ENCODE measurements at places on chromosomes 1 and 21.
A peak's percentile ranks its signal among the peaks of the same experiment; 100 is the strongest.

DNA sequence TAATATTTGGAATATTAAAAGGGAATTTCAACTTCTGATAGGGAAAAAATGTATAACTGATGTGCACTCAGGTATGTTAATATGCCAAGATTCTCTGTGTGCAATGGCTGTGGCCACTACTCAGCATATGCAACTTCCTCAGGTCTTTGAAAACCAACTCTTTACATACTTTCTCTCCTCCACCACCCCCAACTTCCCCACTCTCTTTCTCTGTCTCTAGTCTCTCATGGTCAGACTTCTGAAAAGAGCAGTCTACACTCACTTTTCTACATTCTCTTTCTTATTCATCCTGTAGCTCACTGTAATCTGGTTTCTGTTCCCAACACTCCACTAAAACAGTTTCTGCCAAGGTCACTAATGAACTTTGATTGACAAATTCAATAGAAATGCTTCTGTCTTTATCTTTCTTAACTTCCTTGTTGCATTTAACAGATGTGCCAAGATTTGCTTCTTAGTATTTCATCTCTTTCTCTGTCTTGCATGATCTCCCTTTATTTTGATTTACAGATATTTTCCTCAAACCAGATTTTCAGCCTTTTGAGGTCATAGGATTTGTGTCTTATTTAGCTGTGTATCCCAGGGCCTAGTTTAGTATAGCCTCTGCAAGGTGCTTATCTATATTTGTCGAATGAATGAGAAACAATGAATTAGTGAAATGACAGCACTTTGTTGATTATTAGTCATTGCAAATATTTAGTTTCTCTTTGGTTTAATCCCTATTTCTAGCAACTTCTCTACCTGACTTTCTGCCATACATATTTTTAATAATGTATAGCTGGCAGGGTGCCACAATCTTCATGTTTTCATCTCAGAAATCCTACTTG lies 168.9 kb downstream of the LMO4 start:
- DNase-seq: no peak

- no peak for DNase-seq
Measured at GRCh38 chr21:44527156-44527982, 12.6 kb downstream of the KRTAP10-1 start.

DNA sequence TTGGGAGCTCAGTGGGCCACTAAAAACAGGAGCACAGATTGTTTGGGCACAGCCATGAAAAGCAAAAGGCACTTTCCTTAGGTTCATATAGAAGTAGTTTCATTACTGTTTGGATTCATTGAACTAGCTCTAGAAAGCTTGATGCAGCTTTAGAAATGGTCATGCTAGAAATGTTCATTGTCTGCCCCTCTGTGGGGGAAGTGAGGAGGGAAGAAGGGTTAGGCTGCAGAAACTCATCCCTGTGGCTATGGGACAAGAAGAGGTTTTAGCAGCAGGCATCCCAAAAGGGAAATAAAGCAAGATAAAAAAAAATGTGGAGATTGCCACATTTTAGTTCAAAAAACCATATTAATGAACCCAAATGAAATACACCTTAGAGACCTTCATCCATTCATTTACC lies 359.6 kb upstream of the PTBP2 start:
- no peak for DNase-seq

GRCh38 chr1:36108314-36108713 lies 16.7 kb downstream of the COL8A2 start:
- no peak for DNase-seq

DNA sequence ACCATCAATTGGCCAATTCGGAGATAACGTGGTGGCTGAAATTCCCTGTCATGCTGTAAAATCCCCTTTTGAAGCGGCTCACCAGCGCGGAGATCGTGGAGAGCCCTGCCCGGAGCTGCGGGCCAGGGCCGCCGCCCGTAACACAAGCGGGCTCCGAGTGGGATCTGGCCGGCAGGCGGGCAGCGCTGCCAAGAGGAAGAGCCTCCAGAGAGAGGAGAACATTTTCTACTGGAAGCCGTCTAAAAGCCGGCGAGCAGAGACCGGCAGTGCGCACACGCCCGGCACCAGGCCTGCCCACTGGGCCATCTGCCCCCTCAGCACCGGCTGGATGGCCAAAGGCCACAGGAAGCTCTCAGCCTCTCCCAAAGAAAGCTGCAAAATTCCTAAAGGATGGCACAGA lies 15.5 kb downstream of the SSBP3 start:
- DNase-seq: no peak

- DNase-seq: no peak
Measured at GRCh38 chr21:27365394-27365793, 398.5 kb upstream of the ADAMTS5 start.

- DNase-seq: peak; percentile 16
Measured at GRCh38 chr1:42171679-42172266, 7.2 kb upstream of the GUCA2A start.

- DNase-seq: no peak
Measured at GRCh38 chr1:221824025-221824424, 82.1 kb upstream of the DUSP10 start.

GRCh38 chr1:39955547-39956539 lies 898 bp downstream of the MFSD2A start:
- peak; percentile 92 for DNase-seq

GRCh38 chr1:2445162-2445822 lies 30.8 kb upstream of the PLCH2 start:
- no peak for DNase-seq

DNA sequence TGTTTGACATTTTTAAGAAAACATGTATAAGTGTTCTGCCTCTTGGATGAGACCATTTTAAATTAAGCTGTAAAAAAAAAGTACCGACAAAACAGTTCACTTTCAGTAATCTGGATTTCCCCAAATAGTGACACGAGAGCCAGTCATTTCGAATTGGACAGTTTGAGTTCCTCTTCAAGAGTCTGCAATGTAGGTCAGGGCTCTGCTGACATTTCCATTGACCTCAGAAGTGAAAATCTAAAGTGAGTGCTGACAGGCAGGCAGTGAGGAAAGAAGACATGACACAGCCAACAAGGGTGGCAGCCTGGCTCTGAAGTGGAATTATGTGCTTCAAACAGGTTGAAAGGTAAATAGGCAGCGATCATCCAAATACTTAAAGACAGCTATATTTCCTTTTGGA lies at the start of gene IL23R:
TSS of gene IL23R (plus strand) at position 259 of the 400 bp plus-strand sequence. CDS start 1,667 bp downstream, outside the sequence.
- no peak for DNase-seq

DNA sequence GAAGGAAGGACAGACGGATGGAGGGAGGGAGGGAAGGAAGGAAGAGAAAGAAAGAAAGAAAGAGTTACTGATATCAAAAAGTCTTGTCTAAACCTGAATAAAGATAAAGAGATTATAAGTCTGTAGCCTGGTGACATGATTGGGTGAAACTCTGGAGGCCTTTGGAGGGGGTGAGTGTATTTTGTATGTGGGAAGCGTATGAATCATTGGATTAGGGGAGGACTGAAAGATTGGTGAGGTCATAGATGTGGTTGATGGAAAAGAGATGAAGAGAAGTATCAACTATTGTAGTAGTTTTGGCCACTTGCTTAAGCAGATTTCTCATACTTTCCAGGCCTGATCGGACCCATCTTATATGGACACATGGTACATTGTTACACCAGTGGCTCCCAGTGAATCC lies 11.5 kb upstream of the KCNJ6 start:
- DNase-seq: no peak

GRCh38 chr21:45816794-45817193 lies 164.8 kb upstream of the COL6A1 start:
- DNase-seq: no peak

- peak; percentile 75 for DNase-seq
Measured at GRCh38 chr1:2073382-2074230, 23.4 kb downstream of the PRKCZ start.

DNA sequence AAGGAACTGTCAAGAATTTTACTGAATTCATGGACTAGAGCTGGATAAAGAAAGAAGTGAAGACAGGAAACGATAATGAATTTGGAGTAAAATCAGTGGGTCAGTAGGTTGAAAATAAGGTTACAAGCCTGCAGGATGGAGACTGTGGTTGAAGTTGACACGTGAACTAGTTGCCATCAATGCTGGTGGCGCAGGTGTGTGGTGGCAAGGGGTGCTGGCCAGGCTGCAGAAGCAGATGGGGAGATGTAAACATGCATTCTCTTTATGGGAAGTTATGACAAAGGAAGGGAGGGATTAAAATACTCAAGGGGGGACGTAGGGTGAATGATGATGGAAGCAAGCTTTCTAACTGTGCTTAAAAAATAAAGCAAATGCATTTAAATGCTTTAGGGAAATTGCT lies 263.1 kb downstream of the KCNJ6 start:
- no peak for DNase-seq

- DNase-seq: no peak
Measured at GRCh38 chr1:117795190-117795589, 134.2 kb downstream of the GDAP2 start.

DNA sequence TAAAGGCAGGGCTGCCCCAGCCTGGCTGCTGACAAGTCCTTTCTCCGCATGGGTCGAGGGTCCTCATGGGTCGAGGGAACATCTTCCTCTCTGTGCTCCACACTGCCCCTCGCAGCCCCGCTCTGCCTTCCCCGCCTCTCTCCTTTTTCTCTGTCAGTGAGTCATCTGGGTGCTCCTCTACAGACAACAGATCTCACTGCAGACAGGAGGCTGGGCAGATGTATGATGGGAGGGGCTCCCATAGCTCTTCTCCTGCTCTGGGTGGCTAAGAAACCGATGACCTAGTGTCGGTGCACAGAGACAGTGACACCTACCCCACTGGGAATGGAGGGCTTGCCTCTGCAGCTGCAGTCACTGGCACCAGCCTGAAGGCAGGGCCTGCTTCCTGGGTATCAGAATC lies 5.5 kb downstream of the KCNA10 start:
- DNase-seq: peak; percentile 43

DNA sequence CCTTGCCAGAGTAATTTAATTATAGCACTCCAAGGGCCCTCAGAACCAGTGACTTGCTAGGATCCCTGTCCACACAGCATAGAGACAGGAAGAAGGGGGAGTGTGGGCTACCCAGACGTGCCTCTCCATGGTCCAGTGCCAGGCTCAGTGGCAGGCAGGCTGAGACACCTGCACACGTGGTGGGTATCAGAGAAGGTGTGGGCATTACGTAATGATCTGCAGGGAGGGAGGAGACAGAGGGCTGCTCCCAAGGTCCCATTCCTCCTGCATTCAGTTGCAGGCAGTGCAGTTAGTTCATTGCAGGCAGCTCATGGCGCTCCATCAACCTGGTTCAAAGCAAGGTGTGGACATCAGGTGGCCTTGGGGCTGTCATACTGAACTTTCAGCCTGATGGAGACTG lies 49.9 kb downstream of the C8B start:
- DNase-seq: peak; percentile 70

GRCh38 chr1:233671286-233671685 lies 57.4 kb downstream of the KCNK1 start:
- no peak for DNase-seq

DNA sequence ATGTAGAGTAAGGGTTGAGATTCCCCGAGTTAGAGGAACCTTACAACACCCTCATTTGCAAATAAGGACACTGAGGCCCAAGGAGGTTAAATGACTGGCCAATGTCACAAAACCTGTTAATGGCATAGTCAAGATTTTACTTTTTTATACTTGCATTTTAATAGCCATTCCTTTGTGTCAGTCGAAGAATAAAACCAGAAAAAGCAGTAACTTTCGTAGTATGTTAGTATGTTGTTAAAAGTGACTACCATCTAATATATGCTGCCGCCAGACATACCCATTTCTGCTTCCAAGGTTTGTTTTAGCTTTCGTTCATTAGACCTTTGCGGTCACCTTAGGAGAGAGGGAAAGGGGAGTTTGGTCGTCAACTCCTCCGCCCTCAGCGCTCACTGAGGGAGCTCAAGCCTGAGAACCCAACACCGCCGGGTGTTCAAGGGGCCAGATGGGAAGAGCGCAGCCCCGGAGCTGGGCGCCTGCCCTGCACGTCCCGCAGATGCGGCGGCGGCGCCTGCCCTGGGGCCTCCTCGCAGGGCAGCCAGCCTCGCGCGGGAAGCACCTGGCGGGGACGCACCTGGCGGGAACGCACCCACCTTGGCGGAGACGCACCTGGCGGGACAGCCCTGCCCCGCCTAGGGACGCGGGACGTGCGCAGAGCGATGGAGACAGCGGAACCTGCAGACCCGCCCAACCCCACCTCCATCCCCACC lies 466 bp downstream of the VPS26C start:
- DNase-seq: peak; percentile 55

- DNase-seq: no peak
Measured at GRCh38 chr21:38376693-38377092, 119.9 kb downstream of the KCNJ15 start.

DNA sequence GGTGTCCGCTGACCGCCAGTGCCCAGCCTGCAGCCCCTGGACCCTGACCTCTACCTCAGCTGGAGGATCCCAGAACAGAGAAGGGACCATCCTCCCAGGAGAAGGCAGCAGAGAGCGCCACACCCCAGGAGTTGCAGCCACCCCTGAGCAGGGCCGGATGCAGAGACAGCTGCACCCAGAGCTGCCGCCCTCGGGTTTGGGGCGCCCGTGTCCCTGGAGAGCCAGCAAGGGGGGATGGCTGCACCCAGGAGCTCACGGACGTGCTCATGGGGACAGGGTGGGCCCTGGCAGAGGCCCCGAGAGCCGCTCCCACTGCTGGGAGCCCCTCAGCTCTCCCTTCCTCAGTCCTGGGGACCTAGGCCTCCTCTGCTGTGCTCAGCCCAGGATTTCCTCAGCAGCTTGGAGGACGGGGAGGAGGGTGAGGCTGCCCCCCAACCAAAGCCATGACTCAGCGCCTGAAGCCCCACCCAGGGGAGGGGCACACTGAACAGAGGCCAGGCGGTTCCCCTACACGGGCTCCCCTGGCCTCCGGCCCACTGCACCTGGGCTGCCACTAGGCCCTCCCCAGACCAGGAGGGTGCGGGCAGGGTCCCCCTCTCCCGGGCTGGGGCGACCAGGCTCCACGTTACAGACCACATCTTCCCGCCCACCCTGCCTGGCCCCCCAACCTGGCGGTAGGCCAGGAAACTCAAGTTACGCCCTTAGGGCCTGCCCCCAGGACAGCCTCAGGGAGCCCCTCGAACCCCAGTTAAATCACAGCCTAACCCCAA lies 2.2 kb downstream of the ACAP3 start:
- peak; percentile 49 for DNase-seq
